Stimulated activated CD8-positive, alpha-beta memory T cell treated with anti-CD3 and anti-CD28 coated beads, Interleukin-4, amount 100 ng/mL, for 24 hours (primary cell): ENCODE measurements at places on chromosomes 6 and 20.

DNA sequence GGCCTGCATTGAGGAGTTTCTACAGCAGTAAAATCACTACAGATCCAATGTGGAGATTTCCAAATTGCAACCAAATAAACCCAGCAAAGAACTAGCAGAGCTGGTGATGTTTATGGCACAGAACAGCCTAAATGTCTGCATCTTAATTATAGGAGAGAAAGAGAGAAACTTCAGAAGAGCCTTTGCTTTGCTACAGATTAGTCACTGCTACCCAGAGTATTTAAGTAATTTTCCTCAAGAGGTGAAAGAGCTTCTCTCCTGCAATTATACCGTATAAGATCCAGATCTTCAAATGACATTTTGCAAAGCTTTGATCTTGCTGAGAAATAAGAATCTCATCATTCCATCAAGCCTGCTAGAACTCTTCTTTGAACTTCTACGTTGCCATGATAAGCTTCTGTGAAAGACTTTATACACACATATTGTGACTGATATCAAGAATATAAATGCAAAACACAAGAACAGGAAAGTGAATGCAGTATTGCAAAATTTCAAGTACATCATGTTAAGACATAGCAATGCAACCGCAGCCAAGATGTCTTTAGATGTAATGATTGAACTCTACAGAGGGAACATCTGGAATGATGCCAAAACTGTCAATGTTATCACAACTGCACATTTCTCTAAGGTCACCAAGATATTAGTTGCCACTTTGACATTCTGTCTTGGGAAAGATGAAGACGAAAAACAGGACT, 48.0 kb downstream of the MKKS start:
- DNase-seq, result no peak

- DNase-seq, result no peak
Measured at GRCh38 chr6:72825315-72825911, 203.5 kb downstream of the KCNQ5 start.

GRCh38 chr6:142861711-142862110, 83.3 kb downstream of the HIVEP2 start:
- no peak for DNase-seq

GRCh38 chr6:1605893-1606779, 3.6 kb upstream of the FOXC1 start:
- no peak for DNase-seq

- DNase-seq, result no peak
Measured at GRCh38 chr6:150925590-150925928, 60.1 kb downstream of the MTHFD1L start.

- DNase-seq, result no peak
Measured at GRCh38 chr20:32479697-32480171, 105.4 kb downstream of the NOL4L start.
